B cell (primary cell): ENCODE measurements at places on chromosomes 12 and 14.

DNA sequence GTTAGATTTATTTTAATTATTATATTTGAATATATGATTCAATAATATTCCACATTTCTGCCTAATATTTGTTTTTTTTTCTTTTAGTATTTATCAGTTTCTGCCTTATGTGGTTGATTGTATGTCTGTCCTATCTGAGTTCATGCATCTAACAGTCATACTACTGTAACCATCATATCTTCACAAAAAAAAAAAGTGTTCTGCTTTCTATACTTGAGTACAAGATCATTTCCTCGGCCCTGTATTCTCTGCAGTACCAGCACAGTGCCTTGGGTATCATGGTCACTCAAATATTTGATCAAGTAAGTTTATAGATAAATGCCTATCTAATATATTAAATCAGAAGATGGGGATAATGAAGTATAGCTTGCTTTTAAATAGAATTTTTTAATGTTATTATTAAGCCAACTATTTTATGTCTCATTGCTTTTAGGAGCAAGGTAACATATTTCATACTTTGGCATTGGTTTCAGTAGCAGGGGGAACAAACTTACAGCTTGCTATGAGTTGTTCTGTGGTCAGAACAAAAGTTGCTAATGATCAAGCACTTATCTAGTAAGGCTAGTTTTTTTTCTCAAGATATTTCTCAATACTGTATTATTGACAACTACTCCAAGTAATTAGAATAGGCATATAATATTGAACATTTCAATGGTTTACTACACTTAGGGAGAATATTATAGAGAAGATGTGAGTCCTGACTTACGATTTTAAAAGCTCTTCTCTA is 290.5 kb upstream of the FBXO33 start:
- DNase-seq, result no peak

DNA sequence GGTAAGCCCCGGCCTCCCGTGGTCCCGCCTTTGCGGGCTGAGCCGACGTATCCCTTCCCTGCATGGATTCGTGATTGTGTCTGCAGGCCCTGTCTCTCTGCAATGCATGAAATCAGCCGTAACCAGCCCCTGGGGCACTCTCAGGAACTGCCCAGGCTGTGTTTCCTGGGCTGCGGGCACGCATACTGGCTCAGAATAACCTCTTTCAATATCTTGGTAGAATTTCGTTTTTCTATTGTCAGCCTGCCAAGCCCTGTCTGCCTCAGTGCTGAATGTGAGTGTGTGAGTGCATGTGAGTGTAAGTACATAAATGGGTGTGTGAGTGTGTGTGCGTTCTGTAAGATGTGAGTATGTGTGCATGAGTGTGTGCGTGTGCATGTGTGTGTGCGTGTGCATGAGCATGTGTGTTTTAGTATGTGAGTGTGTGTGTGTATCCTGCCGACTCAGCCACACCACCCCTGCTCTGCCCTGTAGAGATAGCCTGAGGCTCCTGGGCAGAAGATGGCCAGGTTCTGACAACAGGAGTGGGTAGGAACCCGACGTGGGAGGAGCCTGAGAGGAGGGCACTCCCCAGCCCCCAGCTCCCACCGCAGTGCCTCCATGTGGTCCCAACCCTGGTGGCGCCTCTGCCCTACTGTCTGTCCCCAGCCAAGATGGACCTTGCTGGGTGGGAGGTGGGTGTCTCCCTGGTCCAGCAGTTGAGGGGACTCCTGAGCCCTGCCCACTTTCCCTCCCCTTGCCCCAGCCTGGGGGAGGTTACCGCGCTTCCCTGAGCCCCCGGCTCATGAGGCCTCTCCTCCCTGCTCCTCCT is 268.8 kb downstream of the ADGRD1 start:
- no peak for DNase-seq

GRCh38 chr14:68888883-68889282 is 90.2 kb downstream of the ACTN1 start:
- no peak for DNase-seq

DNA sequence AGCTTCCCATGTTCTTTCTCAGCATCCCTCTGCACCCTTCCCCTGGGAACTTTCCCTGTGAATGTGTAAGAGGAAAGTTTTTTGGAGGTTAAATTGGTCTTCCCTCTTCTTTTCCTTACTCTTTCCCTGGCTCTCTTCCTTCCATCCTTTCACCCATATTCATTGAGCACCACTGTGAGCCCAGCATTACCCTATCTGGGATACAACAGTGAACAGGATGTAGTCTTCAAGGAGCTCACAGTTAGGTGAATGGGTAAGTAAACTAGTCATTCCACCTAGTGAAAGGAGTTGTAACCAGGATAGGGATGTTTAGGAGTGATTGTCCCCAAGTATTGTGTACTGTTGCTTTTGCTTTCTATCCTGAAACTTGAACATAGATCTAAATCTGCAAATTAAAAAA is 123.8 kb downstream of the MYRFL start:
- DNase-seq, result no peak

DNA sequence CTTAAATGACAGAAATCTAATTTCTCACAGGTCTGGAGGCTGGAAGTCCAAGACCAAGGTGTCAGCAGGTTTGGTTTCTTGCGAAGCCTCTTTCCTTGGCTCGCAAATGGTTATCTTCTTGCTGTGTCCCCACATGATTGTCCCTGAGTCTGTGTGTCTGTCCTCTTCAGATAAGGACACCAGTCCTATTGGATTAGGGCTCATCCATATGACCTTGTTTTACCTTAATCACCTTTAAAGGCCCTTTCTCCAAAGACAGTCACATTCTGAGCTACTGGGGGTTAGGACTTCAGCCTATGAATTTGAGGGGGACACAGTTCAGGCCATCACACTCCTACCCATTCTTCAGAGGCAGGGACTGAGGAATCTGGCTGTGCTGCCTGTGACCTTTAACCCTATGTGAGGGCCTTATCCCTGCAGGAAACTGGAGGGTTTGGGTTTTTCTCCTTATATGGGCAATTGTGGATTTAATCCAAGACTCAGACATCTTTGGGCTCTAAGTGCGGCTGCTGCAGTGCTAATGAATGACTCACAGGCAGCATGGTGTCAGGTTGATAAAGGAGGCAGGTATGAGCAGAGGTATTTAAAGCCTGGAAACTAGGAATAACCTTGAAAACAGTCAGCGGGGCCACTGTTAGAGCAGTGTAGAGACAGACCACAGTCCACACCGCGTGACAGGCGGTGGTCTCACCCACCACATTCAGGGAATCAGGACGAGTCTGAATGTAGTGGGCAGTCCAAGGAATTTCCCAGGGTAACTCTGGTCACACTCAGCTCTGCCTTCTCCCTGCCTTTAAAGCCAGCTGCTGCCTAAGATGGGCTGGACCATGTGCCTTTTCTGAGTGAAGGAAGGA is 10.2 kb downstream of the TPCN1 start:
- DNase-seq, result no peak

DNA sequence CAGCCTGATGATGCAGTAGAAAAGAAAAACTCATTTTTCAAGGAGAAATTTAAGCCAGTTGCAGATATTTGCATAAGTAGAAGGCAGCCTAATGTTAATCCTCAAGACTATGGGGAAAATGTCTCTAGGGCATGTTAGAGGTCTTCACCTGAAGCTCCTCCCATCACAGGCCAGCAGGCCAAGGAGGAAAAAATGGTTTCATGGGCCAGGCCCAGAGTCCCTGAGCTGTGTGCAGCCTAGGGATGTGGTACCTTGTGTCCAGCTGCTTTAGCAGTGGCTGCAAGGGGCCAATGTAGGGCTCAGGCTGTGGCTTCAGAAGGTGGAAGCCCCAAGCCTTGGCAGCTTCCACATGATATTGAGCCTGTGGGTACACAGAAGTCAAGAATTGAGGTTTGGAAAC is 1946.7 kb upstream of the FLRT2 start:
- no peak for DNase-seq

GRCh38 chr12:89383235-89384049 is 31.1 kb upstream of the DUSP6 start:
- DNase-seq, result no peak

GRCh38 chr14:103604620-103605019 is 24.4 kb upstream of the KLC1 start:
- no peak for DNase-seq

DNA sequence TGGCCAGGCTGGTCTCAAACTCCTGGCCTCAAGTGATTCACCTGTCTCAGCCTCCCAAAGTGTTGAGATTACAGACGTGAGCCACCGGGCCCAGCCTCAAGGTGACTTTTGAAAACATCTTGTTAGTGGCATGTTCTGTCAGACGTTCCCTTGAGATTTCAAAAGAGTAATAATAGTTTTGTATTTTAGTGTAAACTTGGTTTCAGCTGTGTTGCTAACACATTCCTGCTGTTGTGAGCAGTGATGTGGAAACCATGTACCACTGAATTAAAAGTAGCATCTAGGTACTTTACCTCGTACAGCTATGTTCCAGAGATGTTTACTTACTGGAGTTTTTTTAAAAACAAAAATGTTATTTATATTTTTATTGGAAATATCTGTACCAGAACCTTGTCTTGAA is 111.3 kb downstream of the AEBP2 start:
- DNase-seq, result no peak
